ENCODE measurements at places on chromosomes 12 and 14.
A peak's percentile ranks its signal among the peaks of the same experiment; 100 is the strongest.

DNA sequence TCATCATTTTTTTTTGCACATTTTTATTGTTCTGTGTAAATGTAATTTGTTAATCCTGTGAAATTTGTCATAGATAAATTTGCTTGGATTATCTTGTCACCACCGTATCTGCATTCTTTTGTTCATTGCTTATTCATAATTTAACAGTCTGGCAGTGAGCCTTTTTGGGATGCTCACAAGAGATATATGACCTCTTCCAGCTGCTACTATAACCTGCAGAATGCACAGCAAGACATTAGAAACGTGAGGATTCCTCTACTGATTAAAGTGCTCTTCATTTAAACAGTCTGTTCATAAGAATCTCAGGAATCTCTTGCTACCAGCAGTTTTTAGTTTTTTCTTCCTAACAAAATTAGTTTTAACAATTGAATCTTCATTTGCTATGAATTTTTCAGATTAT lies 9.1 kb downstream of the NPAS3 start:
- no peak for DNase-seq

DNA sequence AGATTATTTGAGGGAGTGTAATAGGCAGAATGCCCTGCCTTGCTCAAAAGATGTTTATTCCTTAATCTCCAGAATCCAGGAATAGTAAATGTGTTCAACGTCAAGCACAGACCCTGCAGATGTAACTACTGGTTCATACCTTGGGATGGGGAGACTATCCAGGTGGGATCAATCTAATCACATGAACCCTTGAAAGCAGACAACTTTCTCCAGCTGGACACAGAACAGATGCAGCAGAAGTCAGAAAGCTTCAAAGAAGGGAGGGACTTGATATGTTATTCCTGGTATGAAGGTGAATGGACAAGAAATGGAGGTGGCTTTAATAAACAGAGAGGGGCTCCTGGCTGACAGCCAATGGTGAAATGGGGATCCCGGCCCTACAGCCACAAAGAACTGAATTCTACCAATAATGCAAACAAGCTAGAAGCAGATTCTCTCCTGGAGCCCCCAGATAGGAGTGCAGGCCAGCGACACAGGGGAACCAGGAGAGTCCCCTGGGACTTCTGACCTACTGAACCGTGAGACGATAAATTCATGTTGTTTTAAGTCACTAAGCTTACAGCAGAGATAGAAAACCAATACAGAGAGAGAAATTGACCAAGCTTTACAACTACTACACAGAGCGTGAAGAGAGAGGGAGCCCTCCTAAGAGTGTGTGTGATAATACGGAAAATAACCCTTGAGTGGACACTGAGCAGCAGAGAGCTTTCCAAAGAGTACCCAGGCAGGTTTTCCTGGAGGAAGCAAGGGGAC lies 133.5 kb upstream of the TMEM132C start:
- DNase-seq, result no peak

GRCh38 chr12:51926064-51926632 lies 18.8 kb downstream of the ACVRL1 start:
- no peak for DNase-seq

- DNase-seq, result no peak
These were observed 133.6 kb downstream of the TTLL5 start for GRCh38 chr14:75794615-75795038.

GRCh38 chr14:29749829-29750228 lies 177.8 kb downstream of the PRKD1 start:
- DNase-seq, result no peak

GRCh38 chr14:51780741-51781140 lies 79.7 kb upstream of the GNG2 start:
- no peak for DNase-seq

GRCh38 chr14:24255438-24255837 lies 7.5 kb downstream of the TGM1 start:
- DNase-seq, result no peak

- DNase-seq, result no peak
These were observed 8.1 kb upstream of the TEX22 start for GRCh38 chr14:105389976-105390848.

DNA sequence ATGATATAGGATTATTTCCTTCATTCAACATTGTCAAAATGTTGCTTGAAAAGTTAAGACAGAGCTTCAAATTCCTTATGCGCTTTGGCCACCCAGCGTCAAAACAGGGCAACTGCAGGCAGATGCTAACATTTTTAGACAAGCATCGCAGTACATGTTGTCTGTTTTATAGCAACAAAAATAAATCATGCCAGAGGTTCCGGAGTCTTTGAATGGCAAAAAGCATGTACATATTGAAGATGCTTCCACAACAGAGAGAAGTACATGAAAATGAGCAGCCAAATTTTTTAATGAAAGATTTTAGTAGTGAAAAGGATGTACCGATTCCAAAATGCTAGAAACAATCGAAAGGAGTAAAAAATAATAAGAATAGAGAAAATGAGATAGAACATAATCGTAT lies 49.8 kb upstream of the USP15 start:
- DNase-seq, result peak; percentile 64

GRCh38 chr12:49055978-49056754 lies 4.4 kb downstream of the KMT2D start:
- peak; percentile 20 for DNase-seq

DNA sequence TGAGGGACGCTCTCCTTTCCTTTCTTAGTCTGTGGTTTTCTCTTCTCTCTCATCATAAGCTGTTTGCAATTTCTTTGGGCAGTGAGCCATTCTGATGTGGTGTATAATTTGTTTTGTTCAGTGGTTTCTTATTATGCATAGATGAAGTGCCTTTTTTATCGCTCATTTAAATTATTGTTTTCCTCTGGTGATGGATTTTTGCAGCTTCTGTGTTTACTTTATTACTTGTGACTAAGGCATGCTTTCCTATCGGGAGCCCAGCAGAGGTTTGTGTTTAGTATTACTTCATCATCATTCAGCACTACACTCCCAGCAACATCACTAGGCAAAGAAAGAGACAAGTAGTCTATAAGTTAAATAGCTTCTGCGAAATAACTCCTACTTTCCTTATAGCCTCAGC lies 586.6 kb upstream of the NOVA1 start:
- DNase-seq, result no peak

DNA sequence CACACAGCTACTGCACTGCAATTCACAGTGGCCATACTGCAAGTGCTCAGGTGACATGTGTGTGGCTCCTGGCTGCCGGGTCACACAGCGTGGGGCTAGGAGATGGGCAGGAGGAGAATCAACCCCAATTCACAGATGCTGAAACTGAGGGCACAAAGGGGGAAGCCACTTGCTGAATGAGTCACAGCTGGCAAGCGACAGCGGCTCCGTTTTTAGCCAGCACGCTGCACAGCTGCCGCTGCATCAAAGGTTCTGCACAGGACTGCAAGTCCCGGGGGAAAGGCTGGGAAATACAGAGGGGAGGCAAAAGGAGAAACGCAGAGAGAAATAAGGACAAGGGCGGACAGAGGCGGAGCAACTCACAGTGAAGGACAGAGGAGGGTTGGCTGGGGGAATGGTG lies 57.9 kb downstream of the KDM2B start:
- no peak for DNase-seq

GRCh38 chr12:5003025-5003666 lies 40.5 kb upstream of the KCNA5 start:
- DNase-seq, result peak; percentile 27

GRCh38 chr14:74577247-74577947 lies 34.6 kb downstream of the LTBP2 start:
- DNase-seq, result no peak

DNA sequence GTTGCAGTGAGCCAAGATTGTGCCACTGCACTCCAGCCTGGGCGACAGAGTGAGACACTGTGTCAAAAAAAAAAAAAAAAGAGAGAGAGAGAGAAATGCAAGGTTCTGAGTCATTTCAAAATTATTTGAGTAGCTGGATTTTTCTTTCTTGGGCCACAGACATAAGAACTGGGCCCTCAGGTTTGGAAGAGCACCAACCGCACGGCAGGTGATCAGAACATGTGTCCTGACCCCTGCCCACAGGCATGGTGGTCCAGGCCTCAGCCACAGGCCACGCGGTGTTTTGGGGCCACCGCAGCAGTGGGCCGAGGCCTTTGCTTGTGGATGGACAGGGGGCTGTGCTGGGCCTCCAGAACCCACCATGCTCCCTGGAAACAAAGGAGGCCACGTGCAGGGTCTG lies 126.7 kb downstream of the CALM1 start:
- DNase-seq, result no peak

- no peak for DNase-seq
These were observed 14.0 kb downstream of the GTSF1 start for GRCh38 chr12:54459355-54459754.

- DNase-seq, result no peak
These were observed 92.8 kb downstream of the SLC15A5 start for GRCh38 chr12:16184681-16185080.

- no peak for DNase-seq
These were observed 46.9 kb upstream of the KCNA1 start for GRCh38 chr12:4862809-4863208.

DNA sequence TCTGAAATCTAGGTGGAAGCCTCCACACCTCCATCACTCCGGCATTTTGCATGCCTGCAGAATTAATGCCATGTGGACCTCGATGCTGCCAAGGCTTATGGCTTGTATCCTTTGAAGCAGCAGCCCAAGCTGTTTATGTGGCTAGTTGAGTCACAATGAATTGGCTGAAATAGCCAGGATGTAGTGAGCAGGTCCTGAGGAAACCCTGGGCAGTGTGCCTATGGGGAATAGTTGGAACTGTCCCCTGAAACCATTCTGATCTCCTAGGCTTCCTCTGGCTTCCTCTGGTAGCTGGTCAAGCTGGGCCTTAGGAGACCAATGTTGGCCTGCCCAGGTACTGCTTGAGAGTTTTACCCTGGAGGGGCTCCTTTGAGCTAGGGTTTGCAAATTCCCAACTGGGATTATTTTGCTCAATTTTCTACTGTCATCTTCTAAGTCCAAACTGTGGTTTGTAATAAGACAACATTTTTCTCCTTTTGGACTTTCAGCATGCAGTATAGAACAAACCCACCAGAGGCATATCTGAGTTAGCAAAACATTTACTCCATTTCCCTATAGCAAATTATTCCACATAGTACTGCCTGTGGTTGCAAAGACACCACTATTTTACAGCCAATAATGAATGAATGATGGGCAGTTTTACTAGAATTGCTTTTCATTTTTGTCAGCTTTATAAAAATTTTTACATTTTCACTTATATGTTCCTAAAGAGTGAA lies 85.1 kb upstream of the AMIGO2 start:
- no peak for DNase-seq

- no peak for DNase-seq
These were observed 103.7 kb upstream of the EEA1 start for GRCh38 chr12:93032758-93033157.

DNA sequence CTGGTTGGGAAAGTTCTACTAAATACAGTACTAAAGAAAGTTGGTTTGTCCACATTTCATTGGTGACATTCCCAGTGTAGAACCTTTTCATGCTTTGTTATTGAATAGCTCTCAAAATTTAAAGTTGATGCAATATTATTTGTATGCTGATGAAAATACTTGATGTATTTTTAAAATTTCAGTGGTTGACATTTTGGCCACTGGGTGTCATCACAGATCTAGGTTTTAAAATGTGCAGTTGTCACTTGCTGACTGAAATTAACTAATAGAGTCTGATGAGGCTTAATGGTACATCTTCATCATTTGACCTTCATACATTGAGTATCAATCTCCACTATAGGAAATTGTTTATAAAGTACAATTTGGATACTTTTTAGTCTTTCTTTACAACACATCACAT lies 37.1 kb downstream of the CMAS start:
- DNase-seq, result no peak

DNA sequence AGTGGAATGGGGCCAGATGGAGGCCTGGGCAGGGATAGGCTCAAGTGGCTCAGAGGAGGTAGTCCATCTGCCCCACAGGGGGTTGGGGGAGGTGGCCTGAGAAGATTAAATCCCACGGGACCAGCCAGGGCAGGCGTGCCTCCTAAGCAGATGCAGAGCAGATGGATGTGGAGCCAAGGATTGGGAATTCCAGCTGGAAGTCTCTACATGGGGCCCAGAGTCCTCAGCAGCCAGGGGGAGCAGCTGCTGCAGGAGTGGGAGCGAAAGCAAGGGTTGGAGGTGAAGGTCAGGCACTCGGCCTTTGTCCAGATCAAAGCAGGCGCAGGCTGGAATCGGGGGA lies 42.4 kb upstream of the VRK1 start:
- DNase-seq, result no peak

DNA sequence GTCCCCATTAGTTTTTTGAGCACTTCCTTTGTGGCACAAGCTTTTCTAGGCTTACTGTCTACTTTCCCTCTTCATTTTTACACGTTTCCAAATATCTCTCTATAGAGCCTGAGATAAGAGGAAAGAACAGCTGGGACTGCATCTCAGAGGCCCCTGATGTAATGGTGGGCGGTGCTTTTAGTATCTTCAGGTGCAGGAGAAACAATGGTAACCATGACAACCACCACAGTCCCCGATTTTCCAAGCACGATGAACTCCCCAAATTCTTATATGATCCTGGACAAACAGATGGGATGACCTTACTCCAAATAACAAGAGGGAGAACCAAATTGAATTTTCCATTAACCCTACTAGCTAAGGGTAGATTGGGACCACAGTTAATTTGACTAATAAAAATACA lies 103.3 kb downstream of the AEBP2 start:
- no peak for DNase-seq

- DNase-seq, result no peak
These were observed 682 bp downstream of the FLRT2 start for GRCh38 chr14:85530626-85531025.

- no peak for DNase-seq
These were observed 191.4 kb downstream of the SNAPC1 start for GRCh38 chr14:61953602-61954001.

- DNase-seq, result no peak
These were observed 60.0 kb downstream of the ITPK1 start for GRCh38 chr14:93055651-93056115.

DNA sequence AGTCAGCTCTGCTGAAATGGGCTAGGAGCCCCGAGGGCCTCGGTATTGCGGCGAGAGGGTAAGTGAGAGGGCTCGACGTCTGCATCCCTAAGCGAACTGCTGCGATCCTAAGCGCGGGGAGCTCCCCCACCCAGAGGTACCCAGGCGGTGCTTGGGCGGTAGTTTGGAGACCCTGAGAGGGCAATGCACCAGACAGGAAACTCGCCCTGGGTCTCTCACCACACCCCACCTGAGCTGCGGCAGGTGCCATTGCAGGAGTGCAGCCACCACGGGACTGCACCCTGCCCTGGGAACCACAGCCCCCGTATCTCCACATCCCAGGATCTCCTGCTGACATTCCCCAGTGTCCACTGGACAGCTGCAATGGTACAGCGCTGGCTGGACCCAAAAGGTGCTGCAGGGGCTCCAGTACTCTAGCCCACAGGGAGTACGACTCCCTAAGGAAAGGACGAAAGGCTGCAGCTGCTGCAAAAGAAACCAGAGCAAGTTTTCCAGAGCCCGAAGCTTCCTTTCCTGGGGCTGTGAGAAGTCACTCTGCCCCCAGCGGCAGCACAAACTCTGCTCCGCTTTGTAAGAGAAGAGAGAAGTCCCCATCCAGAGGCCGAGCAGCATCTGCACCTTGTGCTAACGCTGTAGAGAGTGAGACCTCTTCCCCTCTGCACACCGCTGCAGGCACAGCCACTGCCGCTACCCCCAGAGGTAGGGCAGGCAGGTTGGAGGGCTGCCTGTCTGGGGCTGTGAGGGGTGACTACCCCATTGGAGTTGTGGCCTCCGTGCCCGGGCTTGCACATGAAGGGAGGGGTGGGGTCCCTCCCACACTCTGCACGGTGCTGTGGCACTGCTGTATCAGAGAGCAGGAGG lies 31.1 kb upstream of the MON2 start:
- peak; percentile 34 for DNase-seq

- no peak for DNase-seq
These were observed 137.1 kb downstream of the HMGA2 start for GRCh38 chr12:65961190-65962035.

GRCh38 chr14:75539561-75540478 lies 17.6 kb downstream of the BATF start:
- no peak for DNase-seq

GRCh38 chr14:24921903-24922302 lies 128.0 kb downstream of the STXBP6 start:
- no peak for DNase-seq
